ENCODE measurements at places on chromosomes 4 and X.
A peak's percentile ranks its signal among the peaks of the same experiment; 100 is the strongest.

DNA sequence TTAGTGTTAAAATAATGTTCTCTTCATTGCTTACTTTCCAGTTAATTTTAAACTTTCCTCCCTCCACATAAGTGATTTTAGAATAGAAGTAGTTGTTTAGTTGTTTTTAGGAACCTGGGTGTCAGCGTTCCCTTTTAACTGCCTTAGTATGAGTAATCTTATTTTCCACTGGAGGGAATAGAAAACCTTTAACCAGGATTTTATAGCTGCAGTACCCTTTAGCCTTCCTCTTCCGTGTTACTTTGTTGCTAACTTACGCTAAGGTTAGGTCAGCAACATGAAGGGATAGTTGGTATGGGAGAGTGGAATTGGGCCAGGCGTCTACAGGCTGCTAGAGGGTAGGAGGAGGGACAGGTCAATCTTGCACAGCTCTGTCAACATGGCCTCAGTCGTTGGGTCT, 31.5 kb downstream of the SMS start:
- DNase-seq, result no peak

DNA sequence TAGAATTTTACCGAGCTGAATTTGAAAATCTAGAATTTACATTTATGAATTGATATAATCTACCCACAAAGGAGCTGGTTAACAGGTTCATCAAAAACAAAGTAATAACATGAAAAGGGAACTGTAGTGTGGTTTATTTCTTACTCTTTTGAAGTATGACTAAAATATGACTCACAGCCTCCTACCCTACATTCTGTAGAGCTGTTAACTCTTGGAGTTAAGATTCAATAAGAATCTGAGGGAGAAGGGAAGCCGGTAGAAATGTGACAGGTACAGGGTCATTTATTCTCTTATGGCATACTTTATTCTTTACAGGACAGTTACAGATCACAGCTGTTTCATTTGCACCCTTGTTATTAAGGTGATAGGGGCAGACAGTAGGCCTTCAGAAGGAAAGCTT, 132.2 kb upstream of the FAM47B start:
- peak; percentile 16 for DNase-seq

- DNase-seq, result no peak
Observed at GRCh38 chr4:1133033-1133432, 19.7 kb upstream of the RNF212 start.

DNA sequence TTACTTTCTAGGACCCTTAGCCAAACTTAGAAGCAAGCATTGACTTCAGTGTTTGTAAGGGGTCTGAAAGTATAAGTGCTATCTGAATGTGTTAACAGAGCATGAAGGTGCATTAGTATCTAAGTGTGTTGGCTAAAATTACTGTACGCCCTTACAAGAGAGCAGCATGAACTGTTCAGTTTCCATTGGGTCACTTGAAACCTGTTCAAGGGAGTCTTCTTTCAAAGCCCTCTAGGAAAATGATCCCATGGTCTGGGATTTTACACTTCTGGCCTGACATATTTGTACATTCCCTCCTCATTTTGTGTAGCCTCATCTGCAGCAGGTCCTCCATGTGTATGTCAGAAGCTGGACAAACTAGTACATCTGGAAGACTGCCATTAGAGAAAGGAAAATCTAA, 3.2 kb downstream of the PRDX4 start:
- no peak for DNase-seq

DNA sequence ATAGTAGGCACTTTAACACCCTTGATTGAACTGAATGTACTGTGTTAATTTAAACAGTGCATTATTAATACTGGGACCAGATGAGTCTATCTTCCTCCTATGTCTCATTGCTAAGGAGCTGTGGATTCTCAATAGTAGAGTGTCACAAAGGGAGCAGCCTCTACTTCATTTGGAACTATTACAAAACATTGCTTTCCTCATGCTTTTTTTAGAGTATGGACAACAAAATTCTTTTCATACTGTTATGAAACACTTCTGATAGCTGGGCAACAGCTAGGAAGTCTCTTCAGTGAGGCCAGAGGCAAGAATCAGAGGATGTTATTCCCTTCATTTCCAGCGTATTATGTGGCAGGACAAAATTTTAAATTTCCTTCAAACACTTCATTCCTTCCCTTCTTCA, 160.8 kb downstream of the FBXO8 start:
- DNase-seq, result peak; percentile 79

DNA sequence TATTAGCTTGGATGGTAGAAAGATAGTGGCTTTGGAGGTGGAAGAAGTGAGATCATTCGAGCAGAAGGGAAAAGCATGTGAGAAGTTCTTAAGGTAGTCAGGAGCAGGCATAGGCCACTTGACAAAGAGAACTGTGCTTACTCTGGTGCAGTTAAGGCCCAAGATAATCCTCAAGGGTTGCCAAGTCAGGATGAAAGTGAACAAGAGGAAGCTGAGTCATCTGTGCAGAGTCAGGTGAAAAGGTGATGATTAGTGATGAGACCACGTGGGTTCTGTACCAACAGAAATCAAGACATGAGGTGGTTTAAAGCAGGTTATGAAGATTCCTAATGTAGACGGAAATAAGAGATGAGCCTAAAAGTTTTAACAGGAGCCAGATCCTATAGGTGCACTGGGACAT, 369.8 kb downstream of the DTHD1 start:
- DNase-seq, result no peak

DNA sequence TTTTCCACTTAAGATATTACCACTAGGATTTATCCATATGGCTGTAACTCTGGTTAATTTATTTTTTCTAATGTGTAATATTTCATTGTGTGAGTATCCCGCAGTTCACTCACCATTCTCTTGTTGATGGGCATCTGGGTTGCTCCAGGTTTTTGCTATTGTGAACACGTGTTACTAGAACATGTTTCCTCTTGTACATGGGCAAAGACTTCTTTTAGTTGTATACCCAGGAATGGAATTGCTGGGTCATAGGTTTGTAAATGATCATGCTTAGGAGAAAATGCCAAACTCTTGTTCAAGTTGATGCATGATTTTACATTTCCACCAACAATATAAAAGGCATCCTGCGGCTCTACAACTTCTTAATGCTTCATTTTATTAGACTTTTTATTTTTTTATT, 26.8 kb downstream of the SYNPO2 start:
- DNase-seq, result no peak

GRCh38 chrX:88416965-88417364, 330.1 kb upstream of the CPXCR1 start:
- DNase-seq, result no peak

- peak; percentile 47 for DNase-seq
Observed at GRCh38 chrX:141375011-141375760, 132.9 kb upstream of the SPANXC start.

DNA sequence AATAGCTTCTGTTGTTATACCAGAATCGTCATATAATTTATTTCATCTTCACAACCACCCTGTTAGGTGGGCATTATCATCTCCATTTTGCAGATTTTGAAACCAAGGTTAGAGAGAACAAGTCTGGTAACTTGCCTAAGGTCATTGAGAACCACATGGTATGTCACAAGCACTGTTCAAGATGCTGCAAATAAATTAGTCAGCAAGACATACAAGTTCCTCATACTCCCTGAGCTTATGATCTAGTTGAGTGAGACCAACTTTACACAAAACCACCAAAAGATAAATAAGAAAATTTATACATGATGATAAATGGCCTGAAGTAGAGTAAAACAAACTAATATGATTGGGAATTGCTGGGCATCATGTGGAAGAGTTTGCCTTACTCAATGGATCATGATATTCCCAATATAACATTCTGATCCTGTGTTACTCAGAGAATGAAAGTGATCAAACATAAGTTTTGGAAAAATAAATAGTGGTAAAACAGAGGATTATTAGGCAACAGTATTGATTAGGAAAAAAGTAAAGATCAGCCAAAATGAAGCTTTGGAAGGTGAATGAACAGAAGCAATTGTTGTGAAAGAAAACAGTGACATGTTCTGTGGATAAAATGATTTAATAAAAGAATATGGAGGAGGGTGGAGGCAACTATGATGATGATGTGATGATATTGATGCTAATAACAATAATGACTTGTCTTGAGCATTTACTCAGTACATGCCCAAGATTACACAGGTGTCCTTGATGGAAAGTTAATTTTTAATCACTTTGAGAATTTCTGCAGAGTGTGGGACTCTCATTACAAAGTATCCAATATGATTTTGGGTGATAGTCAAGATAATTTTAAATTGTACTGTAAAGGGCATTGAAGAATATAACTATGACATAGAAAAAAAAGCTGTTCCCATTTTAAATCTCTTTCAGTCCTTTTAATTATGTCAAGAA, 34.1 kb upstream of the IL1RAPL1 start:
- no peak for DNase-seq

DNA sequence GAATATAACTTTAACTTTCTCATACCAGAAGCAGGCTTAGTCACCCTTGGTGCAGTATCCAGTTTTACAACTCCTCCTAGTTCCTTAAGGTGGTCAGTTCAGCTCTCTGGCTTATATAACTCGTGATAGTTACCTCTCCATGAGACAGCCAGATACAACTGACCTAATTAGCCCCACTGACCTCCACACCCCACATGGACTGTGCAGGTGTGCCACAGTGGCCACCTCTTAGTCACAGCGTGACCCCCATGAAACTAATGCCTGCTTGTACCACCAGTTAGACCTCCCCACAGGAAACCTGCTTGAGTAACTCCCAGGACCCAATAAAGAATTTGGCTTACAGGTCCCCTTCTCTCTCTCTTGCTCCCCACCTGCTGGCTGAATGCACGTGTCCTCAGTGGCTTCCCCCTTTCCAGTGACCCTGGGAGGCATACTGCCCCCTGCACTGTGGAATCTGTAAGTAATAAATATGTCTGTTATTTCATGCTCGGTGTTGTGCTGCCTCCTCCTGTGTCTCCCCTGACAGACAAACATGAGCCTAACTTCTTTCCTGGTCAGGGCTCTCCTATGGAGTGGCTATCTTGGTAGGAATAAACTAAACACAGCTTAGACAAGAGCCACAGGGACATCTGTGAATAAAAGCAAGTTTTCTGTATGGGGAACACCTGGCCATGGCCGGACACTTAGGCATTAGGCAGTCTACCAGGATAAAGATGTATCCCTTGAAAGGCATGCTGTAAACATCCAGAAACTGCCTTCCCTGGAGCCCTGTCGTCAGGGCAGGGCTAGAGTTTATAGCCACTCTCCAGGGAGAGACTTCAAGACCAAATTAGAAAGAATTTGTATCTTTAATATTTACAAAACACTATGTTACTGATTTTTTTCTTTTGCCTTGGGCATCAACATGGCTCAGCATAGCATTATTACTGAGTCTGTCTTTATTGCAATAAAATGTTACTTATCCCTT, 209.7 kb upstream of the BOD1L1 start:
- DNase-seq, result no peak

DNA sequence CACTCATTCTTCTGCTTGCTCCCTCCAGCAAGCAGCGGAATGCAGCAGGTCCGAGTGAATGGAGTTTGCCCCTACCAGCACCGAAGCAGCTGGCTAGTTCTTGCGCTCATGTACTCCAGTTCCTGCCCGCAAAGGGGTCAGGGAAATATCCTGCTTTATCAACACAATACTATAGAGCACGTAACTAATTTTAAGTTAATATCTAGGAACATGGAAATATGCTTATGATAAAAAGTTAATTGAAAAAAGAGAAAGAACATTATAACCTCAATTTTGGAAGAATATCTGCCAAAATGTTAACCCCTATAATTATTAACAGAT, 195.6 kb downstream of the SNCA start:
- DNase-seq, result no peak

- no peak for DNase-seq
Observed at GRCh38 chr4:8698341-8699062, 105.9 kb downstream of the CPZ start.

DNA sequence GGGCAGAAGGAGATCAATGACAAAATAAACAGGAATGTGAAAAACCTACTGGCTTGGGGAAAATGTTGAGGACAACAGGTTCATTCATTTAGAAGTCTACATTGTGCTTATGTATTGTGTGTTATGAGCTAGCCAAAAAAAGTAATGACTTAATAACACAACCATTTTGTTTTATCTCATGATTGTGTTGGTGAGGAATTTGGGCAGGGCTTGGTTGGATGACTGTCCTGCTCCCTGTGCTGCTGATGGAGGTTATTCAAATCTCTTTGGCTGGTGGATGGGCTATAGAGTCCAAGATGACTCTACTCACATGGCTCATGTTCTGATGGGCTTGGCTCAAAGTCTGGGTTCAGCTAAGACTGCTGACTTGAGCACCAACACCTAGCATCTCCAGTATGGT, 116.3 kb downstream of the HS3ST1 start:
- DNase-seq, result peak; percentile 66

- DNase-seq, result no peak
Observed at GRCh38 chr4:151603377-151603776, 157.4 kb downstream of the GATB start.

- no peak for DNase-seq
Observed at GRCh38 chr4:67575232-67576058, 16.9 kb downstream of the STAP1 start.

- no peak for DNase-seq
Observed at GRCh38 chr4:100414016-100414790, 103.6 kb downstream of the EMCN start.

DNA sequence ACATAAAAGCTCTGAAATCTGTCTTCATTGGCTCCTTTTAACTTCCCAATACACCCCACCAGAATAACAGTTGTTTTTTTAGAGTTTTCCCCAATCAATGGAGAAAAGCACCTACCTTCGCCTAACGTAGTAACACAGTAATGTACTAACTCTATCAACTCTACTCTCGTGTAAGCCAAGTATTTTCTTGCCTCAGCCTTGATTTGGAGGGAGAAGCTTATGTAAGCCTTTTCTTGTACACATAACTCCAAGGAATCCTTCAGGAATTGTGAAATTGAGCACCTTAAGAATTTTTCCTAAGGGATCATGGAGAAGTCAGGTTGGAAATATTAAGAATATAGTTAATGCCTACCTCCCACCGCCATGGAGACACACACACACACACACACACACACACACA, 181.2 kb downstream of the RAPGEF2 start:
- peak; percentile 59 for DNase-seq

GRCh38 chrX:2647627-2648026, 43.5 kb upstream of the CD99 start:
- DNase-seq, result no peak

GRCh38 chrX:38052096-38052495, 45.7 kb downstream of the SYTL5 start:
- DNase-seq, result peak; percentile 83

- DNase-seq, result peak; percentile 89
Observed at GRCh38 chr4:83128240-83128929, 13.9 kb upstream of the PLAC8 start.

DNA sequence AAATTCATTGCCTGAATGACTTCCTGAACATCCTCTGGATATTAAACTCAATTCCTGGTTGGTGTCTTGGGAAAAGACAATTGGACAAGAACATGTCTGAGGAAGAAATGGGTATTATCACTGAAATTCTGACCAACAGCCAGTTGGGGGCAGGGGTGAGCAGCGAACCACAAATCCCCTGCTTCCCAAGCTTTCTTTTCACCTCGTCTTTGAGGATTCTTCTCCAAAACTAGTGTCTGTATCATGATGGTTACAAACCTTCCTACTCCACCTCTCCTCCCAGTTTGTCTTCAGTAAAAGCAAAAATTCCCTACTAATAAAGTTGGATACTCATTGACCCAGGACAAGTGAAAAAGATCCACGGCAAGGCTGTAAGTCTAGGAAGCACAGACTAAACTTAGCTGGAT, 48.3 kb upstream of the WDR1 start:
- peak; percentile 82 for DNase-seq

- DNase-seq, result no peak
Observed at GRCh38 chr4:48268956-48269860, at the start of gene TEC. Gene TEC (minus strand): TSS chr4:48269838. CDS start chr4:48228614, 41,224 bp downstream.

All from fibroblast of pulmonary artery (primary cell).